T-helper 17 cell (primary cell): ENCODE measurements at places on chromosomes 4 and X. TPM values are rescaled to one million over a fixed set of nuclear protein-coding genes. Genes with fewer than 3 reads are reported as not detected.

GRCh38 chr4:154559494-154560418 is 3.1 kb upstream of the FGB start:
- H3K27ac ChIP-seq: no peak overlapping the region
- peaks cover 22% of the 10 kb centered on the region for H3K27me3 ChIP-seq
- H3K36me3 ChIP-seq: no peaks in the 10 kb centered on the region

DNA sequence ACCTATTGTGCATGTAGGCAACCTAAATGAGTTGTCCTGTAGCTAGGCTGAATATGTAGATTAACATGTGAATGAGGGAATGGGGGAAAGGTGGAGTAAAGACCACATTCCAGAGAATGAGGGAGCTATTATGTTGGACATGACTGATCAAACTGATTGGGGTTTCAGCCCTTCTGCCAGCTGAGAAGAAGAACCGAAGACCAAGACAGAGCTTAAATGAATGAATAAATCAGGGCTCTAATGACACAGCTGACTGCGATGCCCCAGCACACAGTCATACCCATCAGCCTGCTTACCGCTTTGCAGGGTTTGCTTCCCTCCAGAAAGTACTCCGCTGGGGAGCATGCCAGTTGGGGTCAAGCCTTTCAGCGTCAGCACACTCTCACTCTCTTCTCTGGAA is 315.4 kb downstream of the PPP3CA start:
- DNase-seq: no peak
- peaks cover 11% of the 10 kb centered on the region for H3K36me3 ChIP-seq
- H3K27me3 ChIP-seq: no peaks in the 10 kb centered on the region
- H3K27ac ChIP-seq: no peak overlapping the region
- H3K4me3 ChIP-seq: no peak overlapping the region
- H3K4me1 ChIP-seq: peaks cover 23% of the 10 kb centered on the region

The GPR173 gene
- not detected for total RNA-seq

GRCh38 chr4:84944947-84945346 is 21.5 kb downstream of the WDFY3 start:
- DNase-seq: no peak
- H3K4me1 ChIP-seq: no peaks in the 10 kb centered on the region

The CT45A3 gene
- not detected for total RNA-seq

GRCh38 chrX:2559124-2559523 is 58.3 kb upstream of the DHRSX start:
- H3K4me1 ChIP-seq: no peaks in the 10 kb centered on the region
- no peak overlapping the region for H3K27ac ChIP-seq
- H3K36me3 ChIP-seq: no peaks in the 10 kb centered on the region
- H3K27me3 ChIP-seq: peaks cover 12% of the 10 kb centered on the region
- H3K4me3 ChIP-seq: no peak overlapping the region

DNA sequence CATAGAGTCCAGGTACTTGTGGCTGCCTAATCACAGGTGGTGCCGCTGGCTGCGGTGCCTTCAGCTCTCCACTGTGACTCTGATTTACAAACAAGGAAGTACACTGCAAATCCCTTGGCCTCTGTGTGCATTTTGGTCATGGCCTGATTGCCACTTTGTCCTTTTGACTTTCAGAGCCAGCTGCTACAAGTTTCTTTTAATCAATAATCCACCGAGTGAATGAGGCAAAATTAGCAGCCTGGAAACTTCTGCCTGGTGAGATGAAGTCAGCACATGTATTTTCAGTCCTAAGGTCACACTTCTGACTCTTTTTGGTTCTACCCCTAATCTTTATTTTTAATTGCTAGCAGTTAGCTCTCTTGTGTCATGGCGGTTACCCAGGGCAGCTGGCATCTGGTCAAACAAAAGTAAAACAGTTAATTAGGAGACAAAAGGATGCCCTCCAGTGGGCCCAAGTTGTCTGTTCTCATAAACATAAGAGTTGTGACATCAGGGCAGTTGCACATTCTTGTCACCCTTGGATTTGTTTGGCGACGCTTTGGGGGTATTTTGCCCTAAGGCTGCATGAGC is 62.3 kb upstream of the LNX1 start:
- no peaks in the 10 kb centered on the region for H3K36me3 ChIP-seq
- H3K27ac ChIP-seq: no peak overlapping the region
- no peaks in the 10 kb centered on the region for H3K4me1 ChIP-seq
- no peak for DNase-seq

- H3K27me3 ChIP-seq: no peaks in the 10 kb centered on the region
- H3K4me3 ChIP-seq: no peak overlapping the region
- H3K27ac ChIP-seq: no peak overlapping the region
- no peaks in the 10 kb centered on the region for H3K4me1 ChIP-seq
These were observed 912.1 kb upstream of the GRIA3 start for GRCh38 chrX:122272011-122272410.

DNA sequence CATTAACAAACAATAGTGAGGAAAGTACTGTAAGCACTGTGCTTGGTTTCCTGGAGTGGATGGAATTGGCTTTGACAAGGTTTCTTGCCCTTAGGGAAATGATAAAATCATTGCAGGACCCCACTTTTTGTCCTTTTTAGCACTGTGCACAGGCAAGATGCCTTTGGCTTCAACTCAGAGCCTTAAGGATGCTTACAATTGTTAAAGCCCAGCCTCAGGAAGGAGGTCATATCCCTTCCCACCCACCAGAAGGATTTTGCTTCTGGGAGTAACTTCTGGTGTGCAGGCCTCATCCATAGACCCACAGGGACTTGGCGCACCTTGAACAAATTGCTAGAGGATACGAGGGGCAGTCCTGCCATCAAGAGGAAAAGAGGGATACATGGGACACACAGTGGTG is 44.5 kb downstream of the STARD8 start:
- H3K27ac ChIP-seq: no peak overlapping the region
- peak overlapping the region; percentile 25 for H3K4me3 ChIP-seq
- H3K27me3 ChIP-seq: peaks cover 17% of the 10 kb centered on the region
- H3K4me1 ChIP-seq: peaks cover 4% of the 10 kb centered on the region
- no peak for DNase-seq
- H3K36me3 ChIP-seq: no peaks in the 10 kb centered on the region

The HTN3 gene
- not detected for total RNA-seq
